Tibial nerve (tissue), 4 donors: ENCODE measurements at places on chromosomes 7 and 10. TPM values are rescaled to one million over a fixed set of nuclear protein-coding genes. Genes with fewer than 3 reads are reported as not detected.

The OR2A5 gene
- not detected for total RNA-seq

The NOLC1 gene
- total RNA-seq, result 58.2 TPM

The CCNY gene
- 27.6 TPM for total RNA-seq

The ADAP1 gene
- 40.0 TPM for total RNA-seq
